Suppressor macrophage treated with lipopolysaccharide for 1 hour (primary cell): ENCODE measurements at places on chromosomes 7 and 10.

GRCh38 chr10:46080886-46081285 lies 34.8 kb upstream of the MSMB start:
- peak; percentile 69 for DNase-seq

GRCh38 chr10:73992899-73993788 lies 4.8 kb upstream of the VCL start:
- DNase-seq: peak; percentile 69

DNA sequence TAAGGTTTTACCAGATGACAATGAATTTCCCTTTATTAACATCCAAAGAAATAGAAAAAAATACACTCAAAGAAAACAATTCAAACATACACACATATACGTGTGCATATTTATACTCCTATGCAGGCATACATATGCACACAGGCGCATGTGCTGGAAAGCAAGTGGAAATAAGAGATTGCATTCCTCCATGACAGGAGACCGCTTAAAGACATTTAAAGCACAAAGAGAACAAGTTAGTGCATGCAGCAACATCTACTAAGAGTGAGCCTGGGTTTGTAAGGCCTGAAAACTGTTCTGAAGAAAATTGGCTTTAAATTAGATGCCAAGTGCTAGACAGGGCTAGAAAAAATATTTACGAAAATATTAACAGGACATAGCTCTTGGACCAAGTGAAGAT lies 40.1 kb upstream of the PPP1R17 start:
- no peak for DNase-seq

GRCh38 chr10:129035052-129035827 lies 431.8 kb upstream of the MGMT start:
- DNase-seq: no peak

DNA sequence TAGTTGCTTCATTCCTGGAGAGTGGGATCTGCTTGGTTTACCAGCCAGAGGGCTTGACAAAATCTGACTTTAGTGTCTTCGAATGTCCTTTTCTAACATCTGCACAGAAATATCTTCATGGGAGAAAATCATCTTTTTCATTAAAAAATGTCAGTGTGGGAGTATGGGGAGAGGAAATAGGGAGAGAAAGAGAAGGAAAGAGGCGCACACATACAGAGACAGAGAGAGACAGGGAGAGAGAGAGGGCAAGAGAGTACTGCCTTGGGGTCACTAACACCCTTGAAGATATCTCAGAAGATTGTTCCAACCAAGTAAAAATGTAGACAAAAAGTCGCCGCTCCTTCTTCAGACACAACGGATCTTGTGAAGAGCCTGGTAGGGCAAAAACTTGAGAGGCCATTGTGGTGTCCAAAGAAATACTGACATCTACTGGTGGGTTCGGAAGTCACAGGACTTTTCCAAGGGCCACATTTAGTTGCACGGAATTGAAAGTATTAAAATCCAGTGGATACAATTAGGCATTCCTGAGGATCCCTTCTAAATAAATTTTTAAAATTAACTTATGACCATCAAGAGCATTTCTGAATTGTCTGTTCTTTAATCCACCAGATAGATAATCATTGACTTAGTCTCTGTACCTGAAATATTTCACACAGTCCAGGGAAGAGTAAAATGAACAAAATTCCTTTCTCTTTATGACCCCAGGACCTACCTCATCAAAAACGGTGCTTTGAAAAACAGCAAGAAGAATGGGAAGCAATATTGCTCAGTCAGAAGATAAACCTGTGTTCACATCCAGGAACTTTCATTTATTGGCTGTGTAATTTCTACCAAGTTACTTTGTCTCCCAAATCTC lies 29.7 kb downstream of the VIM start:
- peak; percentile 81 for DNase-seq

DNA sequence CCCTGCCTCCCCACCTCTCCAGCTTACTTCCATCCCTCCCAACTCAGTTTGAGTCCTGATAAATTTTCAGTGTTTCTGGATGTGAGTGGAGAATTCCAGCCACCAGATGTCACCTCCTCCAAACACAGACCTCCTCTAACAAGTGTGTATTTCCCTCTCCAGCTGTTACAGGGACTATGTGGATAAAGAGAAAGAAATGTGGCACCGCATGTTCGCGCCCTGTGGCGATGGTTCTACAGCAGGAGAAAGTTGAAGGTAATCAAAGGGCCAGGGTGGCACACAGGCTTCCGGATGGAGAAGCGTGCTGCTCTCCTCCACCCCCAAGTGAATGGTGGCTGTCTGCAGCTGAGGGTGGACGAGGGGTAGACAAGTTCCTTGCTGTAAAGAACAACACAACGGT lies 14.7 kb downstream of the FKBP6 start:
- DNase-seq: no peak

GRCh38 chr7:158759749-158760444 lies 55.3 kb upstream of the NCAPG2 start:
- no peak for DNase-seq

- DNase-seq: no peak
Observed at GRCh38 chr7:15561835-15562234, at the start of gene AGMO. AGMO (minus strand) TSS chr7:15562015.

DNA sequence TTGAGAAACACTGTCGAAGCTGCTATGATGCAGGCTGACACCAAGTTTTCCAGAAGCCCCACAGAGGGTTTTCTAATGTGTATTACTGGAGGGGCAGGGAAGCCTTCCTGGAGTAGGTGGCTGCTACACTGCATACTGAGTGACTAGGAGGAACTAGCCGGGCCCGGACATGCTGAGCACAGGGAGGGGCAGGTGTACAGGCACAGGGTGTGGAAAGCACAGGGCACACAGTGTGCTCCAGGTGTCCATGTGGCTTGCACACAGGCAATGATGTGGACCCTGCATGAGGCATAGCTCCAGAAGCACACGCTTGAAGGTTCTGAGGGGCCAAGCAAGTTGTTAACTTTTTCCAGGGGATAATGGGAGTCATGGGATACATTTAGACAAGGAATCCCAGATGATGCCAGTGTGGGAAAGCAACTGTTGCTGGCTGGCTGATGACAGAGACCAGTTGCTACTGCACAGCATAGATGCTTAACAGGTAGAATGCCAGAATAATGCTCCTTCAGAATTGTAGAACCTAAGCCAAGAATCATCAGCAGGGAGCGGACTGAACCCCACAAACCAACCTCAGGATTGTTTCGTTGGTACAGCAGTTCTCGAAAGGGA lies 14.6 kb downstream of the DHX32 start:
- no peak for DNase-seq

- peak; percentile 18 for DNase-seq
Observed at GRCh38 chr10:91032611-91033206, 111.8 kb upstream of the ANKRD1 start.

DNA sequence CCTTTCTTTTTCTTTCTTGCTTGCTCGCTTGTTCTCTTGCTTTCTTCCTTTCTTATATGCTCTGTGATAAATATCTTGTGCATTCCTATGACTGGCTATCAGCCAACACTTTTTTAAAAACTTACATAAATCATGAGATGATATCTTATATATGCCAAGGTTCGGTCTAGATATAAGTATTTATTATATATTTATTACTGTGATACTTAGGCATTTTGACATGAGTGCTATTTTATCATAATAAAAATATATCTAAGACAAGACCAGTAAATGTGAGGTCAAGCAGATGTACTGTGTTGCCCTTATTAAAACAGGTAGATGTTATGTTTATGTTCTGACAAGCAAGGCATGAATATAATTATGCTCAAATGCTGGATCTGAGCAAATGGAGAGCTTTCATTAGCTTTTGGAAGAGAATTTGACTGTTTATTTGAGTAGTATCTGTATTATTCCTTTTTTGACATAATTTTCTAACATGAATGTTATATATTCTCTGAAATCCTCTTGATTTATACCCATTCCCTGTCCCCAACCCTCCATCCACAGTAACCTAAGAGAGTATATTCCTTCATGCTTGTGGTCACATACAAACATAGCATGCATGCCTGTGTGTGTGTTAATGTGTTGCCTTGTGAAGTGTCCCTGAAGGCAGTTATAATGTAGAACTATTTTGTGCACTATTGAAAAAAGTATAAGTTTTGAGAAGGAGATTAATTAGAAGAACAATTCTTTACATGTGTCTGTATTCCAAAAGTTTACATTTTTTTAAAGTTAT lies 158.0 kb downstream of the HDAC9 start:
- no peak for DNase-seq

DNA sequence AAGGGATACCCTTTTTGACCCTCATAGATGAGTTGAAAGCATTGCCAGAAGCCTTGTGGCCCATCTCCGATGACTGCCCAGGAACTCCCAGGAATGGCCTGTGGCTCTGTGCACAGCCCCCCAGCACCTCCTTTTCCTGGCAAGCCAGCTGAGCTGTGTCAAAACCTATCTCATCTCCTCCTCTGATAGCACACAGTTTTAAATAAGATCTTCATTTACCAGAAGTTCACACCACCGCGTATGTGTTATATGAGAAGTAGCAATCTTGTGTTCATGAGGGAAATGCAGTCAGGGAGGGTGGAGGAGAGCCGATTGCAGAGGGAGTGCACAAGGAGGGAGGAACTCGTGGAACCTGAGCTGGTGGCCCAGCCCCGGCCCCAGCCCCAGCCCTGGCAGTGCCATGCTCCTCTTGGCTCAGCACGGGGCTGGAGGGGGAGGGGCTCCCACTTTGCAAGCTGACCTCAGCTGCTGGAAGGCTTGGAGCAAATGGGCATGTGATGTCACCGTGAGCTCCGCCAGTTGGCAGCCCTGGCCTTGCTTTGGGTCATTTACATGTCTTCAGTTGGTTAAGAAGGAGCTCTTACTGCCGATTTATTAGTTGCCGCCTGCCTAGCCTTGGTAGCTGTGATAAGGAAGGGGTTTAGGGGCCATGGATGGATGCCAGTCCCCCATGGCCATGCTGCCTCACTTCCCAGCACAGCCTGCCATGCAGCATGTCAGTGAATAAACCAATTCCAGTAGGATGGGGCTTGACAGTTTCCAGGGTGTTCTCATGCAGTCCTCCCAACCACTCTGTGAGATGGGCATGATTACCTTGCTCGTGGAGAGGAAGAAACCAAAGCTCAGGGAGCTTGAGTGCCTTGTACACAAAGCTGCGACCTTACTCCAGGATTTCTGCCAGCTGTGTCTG lies 20.0 kb downstream of the UNC5B start:
- no peak for DNase-seq

DNA sequence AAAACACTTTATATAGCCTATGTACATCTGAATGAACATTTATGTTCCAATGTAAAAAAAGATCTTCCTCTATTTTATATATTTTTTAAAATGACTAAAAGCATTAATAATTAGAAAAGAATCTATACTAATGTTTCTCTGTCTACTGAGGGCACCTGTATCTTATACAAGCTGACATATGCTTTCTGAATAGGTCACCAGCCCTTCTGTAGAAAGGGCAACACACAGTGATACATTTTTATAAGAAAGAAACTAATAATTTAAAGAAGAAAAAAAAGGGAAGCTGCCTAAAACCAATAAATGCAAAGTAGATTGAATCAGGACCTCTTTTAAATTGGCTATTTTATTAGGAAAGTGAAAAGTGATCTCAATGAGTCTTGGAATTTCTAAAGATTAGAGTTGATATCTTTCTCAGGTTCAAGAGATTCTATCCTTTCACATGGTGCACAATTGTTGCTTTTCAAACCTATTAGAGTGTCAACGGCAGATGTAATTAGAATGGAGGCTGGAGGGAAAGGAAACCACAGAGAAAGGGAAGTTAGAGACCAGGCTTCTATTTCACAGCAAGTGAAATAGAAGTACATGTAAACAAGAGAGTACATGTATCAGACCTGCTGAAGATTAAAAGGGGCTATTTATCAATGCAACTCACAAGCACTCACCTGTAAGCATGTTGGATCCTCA lies 6.3 kb downstream of the MTPN start:
- peak; percentile 34 for DNase-seq

DNA sequence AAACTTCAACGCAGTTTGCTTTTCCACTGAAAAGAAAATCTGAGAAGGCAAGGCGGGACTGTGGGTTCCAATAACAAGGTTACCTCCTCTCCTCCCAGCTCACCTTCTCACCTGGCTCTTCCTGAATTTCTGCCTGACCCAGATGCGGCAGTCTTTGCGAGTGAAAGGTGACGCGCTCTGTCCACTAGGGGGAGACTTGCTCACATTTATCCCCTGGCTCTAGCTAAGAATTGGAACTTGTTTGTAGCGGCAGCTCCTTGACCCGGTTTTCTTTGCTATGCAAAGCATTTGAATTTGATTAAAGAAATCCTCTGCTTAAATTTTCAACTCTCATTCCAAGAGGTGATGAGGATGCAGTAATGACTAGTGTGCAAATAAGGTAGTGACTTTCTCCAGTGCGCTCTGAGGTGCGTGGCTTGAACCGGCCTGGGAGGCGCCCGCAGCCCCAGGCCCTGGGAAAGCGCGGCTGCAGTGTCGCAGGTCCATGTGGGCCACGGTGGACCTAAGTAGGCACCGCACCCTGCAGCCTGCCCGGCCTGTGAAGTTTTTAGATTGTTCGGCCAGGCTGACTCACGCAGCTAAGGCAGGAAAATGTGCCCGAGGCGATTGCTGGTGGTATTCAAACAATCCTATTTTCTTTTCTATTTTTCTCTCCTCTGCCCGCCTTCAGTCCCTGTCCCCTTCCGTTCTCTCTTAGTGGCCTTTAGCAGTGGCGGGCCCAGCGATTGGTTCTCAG lies 336.9 kb upstream of the NPSR1 start:
- DNase-seq: peak; percentile 45

GRCh38 chr10:61286686-61287085 lies 166.5 kb downstream of the TMEM26 start:
- peak; percentile 60 for DNase-seq

DNA sequence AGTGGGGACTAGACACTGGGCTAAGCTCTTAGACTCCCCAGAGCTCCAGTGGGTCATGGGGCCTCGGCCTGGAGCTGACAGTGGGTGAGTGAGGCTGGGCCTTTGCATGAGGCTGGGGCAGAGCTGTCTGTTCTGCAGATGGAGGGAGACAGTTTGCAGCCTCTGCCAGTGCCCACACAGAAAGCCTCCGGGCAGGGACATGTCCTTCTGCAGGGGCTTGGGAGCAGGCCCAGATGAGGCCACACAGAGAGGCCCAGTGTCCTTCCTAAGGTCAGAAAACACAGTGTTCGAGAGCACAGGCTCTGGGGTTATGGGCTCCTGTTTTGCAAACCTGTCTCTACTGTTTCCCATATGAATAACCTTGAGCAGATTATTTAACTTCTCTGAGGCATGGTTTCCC lies 25.1 kb upstream of the HK1 start:
- no peak for DNase-seq

GRCh38 chr10:11795101-11795920 lies 27.8 kb upstream of the PROSER2 start:
- DNase-seq: no peak

DNA sequence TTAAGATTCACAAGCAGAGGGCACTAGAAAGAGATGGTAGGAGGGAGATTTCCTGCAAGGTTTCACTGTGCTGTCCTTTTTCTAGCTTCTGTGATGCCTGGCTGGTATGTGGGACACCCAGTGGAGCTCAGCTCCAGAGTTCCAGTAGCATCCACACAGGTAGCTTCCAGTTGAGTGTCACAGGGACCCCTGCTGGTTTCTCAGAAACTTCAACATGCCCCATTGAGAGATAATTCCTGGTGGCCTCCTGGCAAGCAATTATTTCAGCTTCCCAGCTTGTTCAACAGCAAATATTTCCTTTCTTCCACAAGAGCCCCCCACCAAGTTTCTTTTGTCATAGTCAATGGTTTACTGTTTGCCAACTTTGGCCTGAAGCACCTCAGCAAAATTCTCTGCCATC lies 858.7 kb downstream of the REEP3 start:
- DNase-seq: no peak
